ENCODE measurements at places on chromosomes 7 and 10.
A peak's percentile ranks its signal among the peaks of the same experiment; 100 is the strongest.

DNA sequence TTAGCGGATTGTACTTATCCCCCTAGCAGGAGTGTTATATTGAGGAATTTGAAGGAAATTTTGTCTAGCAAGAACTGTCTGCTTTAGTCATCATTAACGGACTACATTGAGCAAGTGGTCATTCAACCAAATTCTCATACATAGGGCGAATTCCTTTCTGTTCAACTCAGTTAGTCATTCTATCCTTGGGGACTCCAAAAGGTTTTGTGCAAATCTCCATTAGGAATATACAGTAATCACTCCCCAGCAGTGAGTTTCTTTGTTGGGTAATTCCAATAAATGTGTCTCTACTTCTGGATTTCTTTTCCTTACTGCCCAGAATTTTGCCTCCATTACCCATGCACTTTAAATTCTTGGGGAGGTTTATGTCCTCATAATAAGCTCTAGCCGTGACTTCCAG, 51.1 kb downstream of the EPDR1 start:
- no peak for DNase-seq

GRCh38 chr10:46255801-46256747, 30.7 kb upstream of the ANTXRL start:
- DNase-seq: peak; percentile 12

- no peak for DNase-seq
Measured at GRCh38 chr7:27170426-27171324, 3.4 kb downstream of the HOXA10 start.

DNA sequence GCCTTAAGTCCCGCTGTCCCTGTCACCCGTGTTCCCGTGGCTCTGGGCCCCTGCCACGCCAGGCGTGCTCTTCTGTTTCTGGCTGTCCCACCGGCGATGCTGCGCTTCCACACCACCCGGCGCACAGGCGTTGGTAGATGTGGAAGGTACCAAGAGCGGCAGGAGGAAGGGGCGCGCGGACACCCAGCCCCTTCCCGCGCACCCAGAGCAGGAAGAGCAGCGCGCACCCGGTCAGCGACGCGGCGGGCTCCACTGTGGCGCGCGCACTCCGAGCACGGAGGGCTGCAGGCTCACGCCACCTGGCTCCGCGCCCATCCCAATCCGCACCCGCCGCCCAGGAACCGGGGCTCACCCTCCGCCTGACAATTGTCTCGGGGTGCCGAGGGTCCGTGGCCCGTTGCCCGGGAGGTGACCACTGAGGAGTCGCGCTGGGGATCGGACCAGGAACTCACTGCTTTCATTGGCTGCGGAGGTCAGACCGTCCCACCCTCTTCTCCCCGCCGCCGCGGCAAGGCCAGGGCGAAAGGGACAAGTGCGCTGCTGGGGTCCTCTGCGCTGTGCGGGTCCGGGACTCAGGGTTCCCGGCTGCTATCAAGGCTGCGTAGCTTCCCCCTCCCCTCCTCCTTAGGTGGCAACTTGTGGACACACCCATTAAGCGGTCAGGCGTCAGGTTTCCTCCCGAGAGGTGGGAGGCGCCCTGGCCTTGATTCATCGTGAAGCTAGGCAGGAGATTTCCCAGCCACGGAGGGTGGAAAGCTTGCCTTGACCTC, 121.6 kb upstream of the ZNF92 start:
- peak; percentile 19 for DNase-seq

All from IMR-90 (cell line).